CD4-positive, alpha-beta memory T cell (primary cell): ENCODE measurements at places on chromosomes 6 and 20. TPM values are rescaled to one million over a fixed set of nuclear protein-coding genes. Genes with fewer than 3 reads are reported as not detected.

GRCh38 chr6:21348504-21349195, 244.9 kb upstream of the SOX4 start:
- no peak for DNase-seq

The COL20A1 gene
- not detected for total RNA-seq

DNA sequence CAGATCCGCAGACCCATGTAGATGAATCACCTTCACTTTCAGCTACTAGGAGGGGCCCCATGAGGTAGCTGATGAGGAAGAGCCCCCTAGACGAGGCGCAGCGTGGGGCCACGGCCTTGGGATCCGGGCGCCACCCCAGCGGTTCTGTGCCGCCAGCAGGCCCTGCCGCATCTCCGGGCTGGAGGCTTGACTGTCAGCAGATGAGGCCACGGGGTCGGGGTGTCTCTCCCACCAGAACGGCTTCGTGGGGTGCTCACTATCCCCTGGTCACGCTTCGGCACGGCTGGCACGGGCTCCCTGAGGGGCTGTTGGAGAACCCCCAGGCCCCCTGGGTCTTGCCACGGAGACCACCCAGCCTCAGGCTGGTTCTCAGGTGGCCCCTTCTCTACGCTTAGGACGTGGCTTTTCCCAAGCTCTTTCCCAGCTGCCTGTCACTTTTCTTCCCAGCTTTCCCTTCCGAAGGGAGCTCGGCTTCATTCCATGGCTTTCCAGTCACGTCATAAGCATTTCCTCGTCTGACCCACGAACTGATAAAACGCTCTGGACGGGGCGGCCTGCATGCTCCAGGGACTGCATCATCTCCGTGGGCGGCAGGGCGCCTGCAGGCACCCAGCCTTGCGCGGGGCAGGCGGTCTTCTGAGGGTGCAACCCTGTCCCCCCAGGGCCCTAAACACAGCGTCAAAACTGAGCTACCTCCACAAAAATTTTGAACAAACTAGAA, 85.9 kb downstream of the THBS2 start:
- no peak for DNase-seq

DNA sequence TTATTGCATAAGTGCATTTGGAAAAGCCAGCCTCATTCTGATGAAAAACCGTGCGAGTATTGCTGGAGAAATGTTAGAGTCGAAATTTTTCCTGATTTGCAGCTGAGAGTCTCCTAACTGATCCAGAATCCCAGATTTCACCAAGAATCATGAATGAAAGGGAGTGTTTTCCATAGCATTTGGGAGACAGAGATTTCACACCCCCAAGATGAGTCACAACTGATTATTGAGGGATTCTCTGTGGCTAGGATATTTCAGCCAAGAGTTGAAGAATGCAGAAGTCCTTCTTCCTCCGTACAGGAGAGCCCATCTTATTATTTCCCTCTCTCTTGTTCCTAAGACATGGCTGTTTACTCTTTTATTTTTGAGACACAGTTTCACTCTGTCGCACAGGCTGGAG, 82.2 kb upstream of the SALL4 start:
- no peak for DNase-seq

The MBOAT1 gene
- total RNA-seq = 24.6 TPM
